ENCODE measurements at places on chromosomes 3 and 15.

GRCh38 chr15:58677426-58677825, 72.1 kb downstream of the ADAM10 start:
- DNase-seq, result no peak

- DNase-seq, result no peak
These were observed 24.9 kb upstream of the SENP5 start for GRCh38 chr3:196842567-196843434.

DNA sequence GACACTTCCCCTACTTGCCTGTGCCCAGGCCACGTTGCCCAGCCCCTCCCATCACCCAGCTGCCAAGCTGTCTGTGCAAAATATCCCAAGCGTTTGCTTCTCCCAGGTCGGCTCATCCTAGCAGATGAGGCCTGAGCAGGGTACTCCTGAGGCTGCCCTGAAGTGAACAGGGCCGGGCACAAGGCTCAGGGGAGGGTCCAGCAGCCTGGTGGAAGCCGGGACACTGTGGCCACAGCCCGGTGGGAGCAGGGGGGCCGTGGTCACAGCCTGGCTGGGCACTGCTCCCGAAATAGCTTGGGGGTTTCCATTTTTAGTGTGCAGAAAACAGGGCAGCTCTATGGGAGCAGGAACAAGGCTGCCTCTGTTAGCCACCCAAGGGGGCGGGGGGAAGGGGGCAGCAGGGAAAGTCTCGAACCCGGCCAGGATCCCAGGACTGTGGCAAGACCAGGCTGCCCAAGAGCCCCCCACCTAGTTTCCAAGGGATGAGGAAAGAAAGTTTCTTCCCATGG, 3.4 kb downstream of the PLXNB1 start:
- no peak for DNase-seq

DNA sequence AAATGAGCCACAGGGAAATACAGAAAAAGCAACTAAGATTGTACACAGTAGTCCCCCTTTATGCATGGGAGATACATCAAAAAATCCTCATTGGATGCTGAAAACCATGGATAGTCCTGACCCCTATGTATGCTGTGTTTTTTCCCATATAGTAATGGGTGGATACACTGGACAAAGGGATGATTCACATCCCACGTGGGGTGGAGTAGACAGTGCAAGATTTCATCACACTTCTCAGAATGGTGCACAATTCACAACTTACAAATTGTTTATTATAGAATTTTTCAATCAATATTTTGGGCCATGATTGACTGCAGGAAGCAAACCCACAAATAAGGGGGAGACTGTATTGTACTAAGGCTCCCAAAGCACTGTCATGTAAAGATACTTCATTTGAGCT, 224.4 kb upstream of the STRIT1 start:
- DNase-seq, result no peak

DNA sequence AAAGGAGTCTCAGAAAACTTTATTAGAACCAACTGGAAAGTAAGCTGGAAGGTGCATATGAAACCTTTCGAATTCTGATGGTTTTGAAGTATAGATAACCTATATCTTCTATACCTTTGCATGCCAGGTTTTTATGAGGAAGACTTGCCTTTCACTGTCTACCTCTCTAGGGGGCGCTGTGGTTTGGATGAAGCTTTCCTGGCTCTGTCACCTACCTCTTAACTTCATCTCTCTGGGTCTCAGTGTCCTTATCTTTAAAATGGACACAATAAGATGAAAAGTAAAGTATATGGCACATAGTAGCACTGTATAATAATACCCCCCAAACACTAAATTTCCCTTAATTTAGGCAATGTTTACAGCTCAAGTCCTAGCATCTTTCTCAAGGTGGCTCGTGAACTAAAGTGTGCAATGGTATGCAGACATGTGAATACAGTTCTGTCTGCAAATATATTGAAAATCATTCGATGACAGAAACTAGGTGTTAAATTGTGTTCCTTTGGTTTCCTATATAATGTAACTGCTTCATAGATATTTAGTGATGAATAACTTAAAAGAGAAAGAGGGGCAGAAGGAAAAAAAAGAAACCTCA, 314.3 kb downstream of the CHST2 start:
- DNase-seq, result no peak

GRCh38 chr3:18149386-18149785, 275.8 kb downstream of the SATB1 start:
- no peak for DNase-seq

DNA sequence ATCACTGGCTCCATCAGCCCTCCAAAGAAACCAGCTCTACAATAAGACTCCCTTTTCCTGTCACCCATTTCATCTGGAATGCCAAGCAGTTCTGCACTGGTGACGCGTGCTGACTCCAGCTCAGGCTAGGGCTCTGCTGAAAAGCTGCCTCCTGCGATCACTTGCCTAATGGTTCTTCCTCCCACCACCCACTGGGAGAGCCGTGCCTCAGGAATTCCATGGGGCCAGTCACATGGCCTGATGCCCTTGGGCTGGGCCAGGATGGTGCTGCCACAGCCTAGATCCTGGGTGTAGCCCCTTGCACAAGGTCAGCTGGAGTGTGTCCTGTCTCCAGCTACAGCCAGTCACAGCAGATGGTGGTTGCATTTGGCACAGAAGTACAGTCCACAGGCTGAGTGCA, 98.9 kb downstream of the DNAJB8 start:
- no peak for DNase-seq

- DNase-seq, result peak; percentile 0
These were observed 94.7 kb downstream of the IL5RA start for GRCh38 chr3:3015185-3016089.

- no peak for DNase-seq
These were observed 289.5 kb upstream of the RGMA start for GRCh38 chr15:93378558-93378957.

DNA sequence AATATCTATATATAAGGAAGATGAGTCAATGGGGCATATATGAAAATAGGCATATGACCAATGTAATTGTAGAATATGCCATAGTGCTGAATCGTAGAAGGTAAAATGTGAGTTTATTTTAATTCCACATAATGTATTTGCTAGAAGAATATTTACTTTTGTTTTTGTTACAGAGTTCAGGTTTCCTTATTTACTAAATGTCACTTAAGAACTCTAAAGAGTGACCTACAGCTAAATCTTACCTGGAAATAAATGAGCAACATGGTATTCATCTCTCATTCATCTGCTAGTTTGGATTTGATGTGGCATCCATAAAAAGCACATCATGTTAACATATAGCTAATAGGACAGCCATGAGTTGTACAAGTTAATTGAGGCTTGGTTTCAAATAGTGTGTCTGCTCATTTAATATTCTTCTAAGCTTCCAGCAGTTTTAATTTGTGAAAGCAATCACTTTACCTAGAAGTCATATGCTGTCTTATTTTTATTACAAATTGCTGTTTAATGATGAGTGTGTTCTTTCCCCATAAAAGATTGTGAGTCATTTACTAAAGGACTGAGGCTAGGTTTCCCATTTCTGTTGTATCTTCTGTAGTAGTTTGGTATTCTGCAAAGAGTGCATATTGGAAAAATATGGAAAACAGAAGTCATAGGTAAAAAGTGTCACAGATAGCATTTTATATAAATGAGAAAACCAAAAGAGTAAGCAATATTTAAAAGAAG, 222.1 kb upstream of the POU1F1 start:
- no peak for DNase-seq

All from amniotic epithelial cell (primary cell).